ENCODE measurements at places on chromosomes 5 and 9.

DNA sequence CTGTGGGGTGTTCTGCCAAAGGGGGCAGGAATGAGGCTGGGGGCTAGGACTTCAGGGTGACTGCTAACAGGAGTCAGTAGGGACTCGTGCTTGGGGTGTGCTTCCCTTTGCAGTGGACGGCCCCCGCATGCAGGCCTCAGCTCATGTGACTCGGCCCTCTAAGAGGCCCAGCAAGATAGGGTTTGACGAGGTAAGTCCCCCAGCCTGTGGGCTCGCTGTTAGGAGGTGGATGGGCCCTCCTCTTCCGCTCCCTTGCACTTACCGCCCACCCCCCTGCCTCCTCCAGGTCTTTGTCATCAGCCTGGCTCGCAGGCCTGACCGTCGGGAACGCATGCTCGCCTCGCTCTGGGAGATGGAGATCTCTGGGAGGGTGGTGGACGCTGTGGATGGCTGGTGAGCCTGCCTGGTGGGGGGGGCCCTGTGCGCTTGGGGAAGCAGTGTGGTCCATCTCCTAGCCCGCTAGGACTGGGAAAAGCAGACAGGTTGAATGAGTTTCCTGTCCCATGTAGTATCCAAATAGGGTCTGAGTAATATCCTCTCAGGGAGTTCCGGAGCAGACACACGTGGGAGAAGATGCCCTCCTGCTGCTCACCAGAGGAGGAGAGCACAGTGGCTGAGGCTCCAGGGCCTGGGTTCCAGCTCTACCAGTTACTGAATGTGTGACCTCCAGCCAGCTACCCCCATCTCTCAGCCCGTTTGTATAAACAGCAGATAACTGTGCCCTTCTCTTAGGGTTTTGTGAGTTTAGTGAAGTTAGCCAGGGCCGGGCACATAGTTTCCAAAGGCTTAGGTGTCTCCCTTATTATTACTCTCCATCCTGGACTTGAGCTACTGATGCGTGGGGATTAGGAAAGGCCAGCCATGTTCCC lies 8.2 kb downstream of the CERCAM start:
- no peak for DNase-seq

DNA sequence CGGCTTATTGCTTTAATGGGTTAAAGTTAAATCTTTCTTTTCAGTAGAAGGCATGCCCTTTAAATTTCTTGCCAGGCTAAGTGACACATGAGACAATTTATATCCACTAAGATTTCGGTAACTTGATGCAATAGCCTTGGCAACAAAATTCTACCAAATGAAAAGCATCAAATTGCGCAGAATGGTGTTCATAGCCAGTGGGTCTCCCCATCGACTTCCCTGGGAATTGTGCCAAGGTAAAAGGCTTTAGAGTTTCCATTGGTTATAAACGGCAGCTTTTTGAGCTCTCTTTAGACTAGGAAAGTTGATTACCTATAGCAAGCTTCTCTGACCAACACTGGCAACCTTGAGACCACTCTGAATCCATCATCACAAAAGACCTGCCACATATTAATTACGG lies 358.4 kb downstream of the ARRDC3 start:
- DNase-seq, result no peak

DNA sequence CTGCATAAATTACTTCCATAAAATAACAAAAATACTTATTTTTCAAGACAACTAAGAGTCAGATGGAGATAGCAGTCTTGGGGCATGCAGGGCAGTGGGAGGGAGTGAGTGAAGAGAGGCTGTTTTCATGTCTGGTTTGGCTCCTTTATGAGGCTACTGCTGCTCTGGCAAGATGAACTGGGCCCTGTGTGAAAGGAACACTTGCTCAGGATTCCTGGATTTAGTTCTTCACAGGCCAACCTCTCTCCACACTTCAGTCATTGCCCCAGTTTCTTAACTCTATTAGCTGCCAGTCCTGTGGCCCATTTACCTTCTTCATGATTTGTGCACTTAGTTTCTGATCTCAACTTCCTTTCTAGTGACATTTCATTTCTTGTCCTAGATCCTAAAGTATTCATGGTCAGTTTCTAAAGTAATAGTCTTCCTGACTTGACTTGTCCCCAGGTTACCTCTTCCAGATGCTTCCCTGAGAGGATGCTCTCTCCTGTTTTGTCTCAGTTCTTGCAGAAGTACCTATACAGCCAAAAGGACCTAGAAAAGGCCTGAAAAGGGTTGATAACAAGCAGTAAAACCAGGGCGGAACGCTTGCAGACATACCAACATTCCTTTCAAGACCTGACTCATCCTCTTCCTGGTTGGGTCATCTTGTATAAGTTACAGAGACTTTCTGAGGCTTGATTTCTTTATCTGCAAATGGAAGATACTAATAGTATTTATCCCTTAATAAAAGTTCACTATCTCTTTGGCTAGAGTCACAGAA lies 77.0 kb upstream of the ZFAND5 start:
- no peak for DNase-seq

GRCh38 chr9:13731637-13732036 lies 452.1 kb upstream of the MPDZ start:
- no peak for DNase-seq

- no peak for DNase-seq
Observed at GRCh38 chr9:129258823-129259301, 80.8 kb upstream of the IER5L start.

GRCh38 chr9:81772144-81772543 lies 82.8 kb upstream of the TLE1 start:
- no peak for DNase-seq

- no peak for DNase-seq
Observed at GRCh38 chr9:70407081-70407503, 7.4 kb downstream of the KLF9 start.

GRCh38 chr5:131538177-131538593 lies 96.8 kb downstream of the RAPGEF6 start:
- DNase-seq, result no peak

GRCh38 chr5:139863361-139863760 lies 67.8 kb downstream of the PSD2 start:
- no peak for DNase-seq

- no peak for DNase-seq
Observed at GRCh38 chr5:93874491-93874890, 133.1 kb upstream of the POU5F2 start.

DNA sequence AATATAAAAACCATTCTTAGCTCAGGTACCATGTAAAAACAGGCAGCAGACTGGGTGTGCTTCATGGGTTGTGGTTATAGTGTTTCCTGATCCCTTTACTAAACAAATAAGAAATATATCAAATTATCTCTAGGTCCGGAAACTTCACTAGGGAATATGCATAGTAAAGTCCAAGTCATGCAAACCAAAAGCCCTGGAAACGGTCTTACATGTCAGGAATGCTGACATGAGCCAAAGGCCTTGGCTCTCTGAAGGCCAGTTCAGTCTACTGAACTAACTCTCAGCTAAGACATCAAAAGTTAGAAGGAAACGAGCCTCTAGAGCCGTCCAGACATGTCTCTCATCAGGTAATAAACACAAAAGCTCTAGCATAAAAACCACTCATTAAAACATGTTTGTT lies 778.9 kb upstream of the ZNF608 start:
- DNase-seq, result no peak

DNA sequence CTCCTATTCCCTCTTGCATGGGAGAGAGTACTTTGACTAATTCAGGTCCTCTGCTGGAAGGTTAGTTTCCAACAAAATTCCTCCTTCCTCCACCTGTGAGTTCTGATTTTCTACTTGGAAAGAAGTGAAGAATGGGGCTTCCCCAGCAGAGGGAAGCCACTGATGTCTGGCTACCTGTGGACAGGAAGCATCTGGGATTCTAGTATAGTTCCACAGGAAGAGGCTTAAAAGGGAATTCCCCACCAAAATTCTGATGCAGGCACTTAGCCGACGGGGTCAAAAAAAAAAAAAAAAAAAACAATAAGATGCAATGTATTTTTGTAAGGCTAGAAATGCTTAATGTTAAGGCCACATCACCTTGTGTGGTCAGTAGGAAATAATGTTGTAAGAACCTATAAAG lies 33.4 kb downstream of the PCDHGC5 start:
- DNase-seq, result no peak

- no peak for DNase-seq
Observed at GRCh38 chr9:8649807-8650206, 850.2 kb upstream of the DMAC1 start.

- DNase-seq, result no peak
Observed at GRCh38 chr9:2192356-2192979, 177.3 kb downstream of the SMARCA2 start.

DNA sequence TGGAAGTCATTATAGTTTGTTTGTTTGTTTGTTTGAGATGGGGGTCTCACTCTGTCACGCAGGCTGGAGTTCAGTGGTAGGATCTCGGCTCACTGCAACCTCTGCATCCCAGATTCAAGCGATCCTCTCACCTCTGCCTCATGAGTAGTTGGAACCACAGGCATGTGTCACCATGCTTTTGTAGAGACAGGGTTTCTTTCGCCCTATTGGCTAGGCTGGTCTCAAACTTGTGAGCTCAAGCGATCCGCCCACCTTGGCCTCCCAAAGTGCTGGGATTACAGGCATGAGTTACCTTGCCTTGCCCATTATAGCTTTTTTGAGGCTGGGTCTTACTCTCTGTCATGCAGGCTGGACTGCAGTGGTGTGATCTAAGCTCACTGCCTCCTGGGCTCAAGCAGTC lies 28.8 kb downstream of the NSD1 start:
- DNase-seq, result no peak

DNA sequence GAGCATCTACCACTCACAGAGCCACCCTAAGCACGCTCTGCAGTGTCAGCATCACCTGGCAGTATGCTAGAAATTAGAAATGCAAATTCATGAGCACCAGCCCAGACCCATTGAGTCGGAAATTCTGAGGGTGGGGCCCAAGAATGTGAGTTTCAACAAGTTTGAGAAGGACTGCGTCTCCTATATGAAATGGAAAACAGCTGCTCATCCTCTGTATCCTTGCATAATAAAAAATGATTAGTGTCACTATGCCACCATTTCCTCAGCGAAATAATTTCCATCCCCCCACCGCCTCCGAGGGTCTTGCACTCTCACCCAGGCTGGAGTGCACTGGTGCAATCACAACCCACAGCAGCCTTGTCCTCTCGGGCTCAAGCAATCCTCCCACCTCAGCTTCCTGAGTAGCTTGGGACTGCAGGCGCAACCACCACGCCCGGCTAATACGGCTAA lies 1.3 kb upstream of the IQGAP2 start:
- DNase-seq, result no peak

DNA sequence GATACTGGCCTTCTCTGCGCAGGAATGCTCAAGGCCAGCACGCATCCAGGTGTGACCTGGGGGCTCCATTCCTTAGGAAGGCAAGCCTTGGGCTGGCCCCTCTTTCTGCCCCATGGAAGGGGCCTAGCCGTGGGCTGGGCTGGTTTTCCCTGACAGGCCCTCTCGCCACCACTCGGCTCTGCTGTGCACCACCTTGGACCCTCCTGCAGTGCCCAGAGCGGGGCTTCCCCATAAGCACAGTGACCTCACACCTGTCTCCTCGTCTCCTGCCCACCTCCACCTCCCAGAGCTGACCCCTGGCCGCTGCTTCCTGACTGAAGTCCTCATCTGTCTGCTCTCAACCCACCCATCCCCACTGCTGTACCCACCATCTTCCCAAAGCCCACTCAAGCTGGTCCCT lies 21.1 kb downstream of the UNC5A start:
- DNase-seq, result no peak

- DNase-seq, result no peak
Observed at GRCh38 chr9:84598921-84599636, 70.5 kb upstream of the NTRK2 start.

GRCh38 chr5:76325876-76326491 lies 77.1 kb upstream of the IQGAP2 start:
- DNase-seq, result no peak

DNA sequence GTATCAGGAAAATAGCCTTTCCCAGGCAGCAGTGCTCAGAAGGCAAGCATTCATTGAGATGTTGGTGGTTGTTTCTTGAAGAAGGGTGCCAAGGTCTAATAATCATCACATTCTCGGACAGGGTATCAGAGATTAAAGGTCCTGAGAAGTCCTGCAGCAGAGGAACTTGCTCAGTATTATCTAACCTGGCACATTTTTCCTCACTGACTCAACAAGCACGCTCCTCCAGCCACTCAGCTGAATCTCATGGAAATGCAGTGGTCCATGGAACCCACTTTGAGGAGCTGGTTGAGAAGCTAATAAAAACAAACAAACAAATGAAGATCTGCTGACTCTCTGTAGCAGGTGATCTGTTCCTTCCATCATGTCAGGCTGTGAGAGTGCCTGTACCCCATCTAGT lies 35.3 kb upstream of the ICE1 start:
- no peak for DNase-seq

DNA sequence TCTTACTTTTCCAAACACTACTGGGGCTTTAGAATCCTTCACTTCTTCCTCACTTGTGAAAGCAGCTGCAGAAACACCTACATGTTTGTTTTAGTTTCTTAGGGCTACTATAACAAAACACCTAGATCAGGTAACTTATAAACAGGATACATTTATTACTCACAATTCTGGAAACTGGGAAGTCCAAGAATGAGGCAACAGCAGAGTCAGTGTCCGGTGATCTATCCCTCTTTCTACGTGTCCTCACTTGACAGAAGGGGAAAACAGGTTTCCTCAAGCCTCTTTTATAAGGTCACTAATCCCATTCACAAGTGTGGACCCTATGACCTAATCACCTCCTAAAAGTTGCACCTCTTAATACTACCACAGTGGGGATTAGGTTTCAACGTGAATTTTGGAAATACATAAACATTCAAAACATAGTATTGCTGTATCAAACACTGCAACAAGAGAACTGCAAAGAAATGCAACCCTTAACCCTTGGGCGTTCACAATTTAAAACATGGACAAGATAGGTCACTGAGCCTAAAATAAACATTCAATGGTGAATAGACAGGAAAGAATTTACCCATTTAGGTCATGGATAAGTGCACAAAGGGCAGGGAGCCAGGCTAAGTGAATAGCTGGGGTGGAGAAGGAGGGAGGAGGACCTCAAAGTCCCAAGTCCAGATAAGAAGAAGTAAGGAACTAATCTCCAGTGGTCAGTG lies 104.3 kb downstream of the PIK3R1 start:
- no peak for DNase-seq
